ENCODE measurements at places on chromosomes 4 and X.

- no peak for DNase-seq
Measured at GRCh38 chrX:57417827-57418226, 131.3 kb downstream of the FAAH2 start.

DNA sequence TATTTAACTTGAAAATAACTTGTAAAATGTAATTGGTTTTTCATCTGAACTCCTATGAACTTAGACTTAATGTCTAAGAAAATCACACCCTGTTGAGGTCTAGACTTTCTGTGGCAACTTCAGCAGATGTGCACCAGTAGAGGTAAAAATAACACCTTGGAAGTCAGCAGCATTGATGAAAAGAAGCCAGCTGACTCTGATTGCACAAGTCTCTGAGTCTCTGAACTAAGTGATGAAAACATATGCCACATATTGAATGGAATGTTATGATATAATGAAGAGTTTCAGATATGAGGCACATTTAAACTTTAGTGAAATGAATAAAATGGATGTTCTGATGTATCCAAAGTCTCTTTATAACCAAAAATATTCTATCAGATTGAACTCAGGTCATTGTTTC, 155.4 kb downstream of the GPM6A start:
- DNase-seq, result no peak

GRCh38 chr4:112183252-112183651, 38.0 kb downstream of the FAM241A start:
- no peak for DNase-seq

GRCh38 chr4:18529482-18529881, 507.9 kb upstream of the LCORL start:
- DNase-seq, result no peak

- no peak for DNase-seq
Measured at GRCh38 chr4:90074322-90074886, 52.8 kb upstream of the CCSER1 start.

DNA sequence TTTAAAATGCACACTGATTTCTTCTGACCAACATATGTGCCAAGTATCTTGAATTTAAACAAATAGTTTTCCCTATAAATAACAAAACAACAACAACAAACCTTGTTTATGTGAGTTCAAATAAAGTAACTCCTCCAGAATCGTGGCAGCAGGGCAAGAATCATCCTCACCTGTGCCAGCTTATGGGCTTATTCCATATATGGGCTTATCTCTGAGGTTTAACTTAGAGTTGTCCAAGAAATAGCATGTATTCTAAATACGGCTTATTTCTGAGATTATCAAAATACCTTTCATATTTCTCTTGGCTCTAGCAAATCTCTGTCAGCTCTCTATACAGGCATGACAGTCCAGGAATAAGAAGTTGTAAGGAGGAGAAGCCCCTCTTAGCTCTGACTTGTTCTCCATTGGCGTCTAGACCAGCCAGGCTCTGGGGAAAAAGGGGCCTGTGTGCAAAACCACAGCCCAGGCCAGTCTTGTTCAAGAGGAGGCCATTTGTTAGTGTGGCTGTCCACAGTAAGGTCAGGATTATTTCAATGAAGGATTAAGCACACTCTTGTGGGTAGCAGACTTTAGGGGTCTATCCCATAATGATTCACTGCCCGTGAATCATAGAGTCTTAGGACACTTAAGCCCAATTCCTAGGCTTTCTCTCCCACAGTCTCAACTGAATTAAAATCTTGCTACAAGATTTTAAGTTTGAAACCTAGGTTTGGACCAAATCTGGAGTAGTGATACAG, 63.2 kb downstream of the FRAS1 start:
- no peak for DNase-seq

DNA sequence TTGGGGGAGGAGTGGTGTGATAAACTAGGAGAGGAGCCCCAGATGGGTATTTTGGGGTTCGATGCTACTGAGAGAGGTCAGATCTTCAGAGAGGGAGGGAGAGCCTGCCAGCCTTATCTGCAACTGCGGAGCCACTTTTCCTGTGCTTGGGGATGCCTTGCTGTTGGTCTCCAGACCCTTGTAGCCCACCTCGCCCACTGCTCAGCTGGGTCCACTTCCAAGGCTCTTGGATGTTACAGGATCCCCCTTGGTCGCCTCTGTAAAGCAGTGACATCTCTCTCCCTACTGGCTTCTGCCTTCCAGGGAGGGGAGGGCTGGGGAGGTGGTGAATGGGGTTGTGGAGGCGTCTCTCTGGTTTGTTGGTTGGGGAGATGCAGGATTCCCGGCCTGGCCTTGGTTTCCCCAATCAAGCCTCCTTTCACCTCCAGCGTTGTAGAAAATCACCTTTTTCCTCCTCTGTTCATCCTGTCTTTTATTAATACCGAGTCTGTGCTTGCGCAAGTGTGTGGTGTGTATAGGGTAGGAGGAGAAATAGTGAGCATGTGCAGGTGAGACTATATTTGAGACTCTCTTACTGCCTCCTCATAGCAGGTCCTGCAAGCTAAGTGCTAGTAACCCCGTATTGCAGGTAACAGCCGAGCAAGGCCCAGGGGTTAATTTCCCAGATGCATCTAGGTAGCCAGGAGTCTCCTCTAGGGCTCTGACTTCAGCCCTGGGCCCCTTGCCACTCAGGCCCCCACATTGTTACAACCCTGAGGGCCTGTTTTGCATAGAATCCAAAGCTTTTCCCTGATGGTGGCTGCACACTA, 337.4 kb downstream of the ARHGAP10 start:
- DNase-seq, result no peak

DNA sequence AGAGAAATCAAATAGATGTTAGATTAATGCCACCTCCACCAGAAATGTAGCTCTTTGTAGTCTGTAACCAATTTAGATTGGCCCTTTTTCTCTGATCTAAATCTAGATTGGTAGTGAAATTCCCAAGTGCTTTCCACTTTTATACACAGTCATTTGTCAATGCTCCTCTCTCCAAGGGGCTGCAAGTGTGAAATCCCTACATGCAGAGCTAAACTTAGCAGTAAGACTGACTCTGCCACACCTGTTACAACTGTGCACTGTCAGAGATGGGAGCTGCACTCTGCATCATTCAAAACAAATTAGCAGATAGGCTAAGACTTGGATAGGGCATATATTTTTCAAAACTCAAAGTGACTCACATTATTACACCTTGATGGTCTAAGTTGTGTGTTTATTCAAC, 9.1 kb downstream of the SERTM2 start:
- DNase-seq, result no peak

DNA sequence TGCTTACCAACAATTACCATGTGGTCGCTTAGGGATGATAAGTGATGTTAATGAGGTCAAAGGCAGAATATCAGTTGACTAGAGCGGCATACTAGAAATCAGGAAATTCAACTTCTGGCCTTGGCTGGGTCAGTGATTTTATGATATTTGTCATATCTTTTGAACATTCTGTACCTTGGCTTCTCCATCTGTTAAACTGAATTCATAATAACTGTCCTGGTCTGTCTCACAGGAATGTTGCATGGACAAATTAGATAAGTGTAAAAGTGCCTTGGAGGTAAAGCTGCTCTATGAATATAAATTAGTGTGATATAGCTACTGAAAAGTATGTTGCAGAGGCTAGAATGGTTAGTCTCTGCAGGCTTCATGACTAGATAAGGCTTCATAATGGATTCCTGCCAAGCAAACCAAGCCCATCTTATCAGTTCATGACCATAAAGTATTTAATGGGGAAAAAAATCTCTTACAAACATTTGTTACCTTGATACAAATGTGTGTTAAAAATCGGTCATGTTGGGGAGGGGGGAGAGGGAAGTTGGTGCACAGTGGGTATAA, 104.6 kb upstream of the BMPR1B start:
- DNase-seq, result no peak

DNA sequence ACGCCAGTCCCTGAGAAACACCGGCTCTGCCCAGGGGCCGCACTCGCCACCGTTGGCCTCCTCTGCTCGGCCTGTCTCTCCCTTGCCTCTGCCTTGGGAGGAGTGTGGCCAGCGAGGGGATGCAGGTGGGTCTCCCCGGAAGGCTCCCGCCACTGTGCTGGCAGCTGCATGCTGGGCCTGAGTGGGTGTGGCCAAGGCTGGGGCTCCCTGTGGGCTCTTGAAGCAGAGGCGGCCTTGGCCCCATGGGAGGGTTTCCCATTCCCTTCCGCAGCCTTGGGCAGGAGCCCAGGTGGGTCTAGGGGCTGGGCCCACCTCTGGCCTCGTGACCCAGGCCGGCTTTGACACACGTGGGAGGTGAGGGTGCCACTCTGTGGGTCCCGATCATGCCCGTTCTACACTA, 19.1 kb downstream of the FGFRL1 start:
- no peak for DNase-seq

DNA sequence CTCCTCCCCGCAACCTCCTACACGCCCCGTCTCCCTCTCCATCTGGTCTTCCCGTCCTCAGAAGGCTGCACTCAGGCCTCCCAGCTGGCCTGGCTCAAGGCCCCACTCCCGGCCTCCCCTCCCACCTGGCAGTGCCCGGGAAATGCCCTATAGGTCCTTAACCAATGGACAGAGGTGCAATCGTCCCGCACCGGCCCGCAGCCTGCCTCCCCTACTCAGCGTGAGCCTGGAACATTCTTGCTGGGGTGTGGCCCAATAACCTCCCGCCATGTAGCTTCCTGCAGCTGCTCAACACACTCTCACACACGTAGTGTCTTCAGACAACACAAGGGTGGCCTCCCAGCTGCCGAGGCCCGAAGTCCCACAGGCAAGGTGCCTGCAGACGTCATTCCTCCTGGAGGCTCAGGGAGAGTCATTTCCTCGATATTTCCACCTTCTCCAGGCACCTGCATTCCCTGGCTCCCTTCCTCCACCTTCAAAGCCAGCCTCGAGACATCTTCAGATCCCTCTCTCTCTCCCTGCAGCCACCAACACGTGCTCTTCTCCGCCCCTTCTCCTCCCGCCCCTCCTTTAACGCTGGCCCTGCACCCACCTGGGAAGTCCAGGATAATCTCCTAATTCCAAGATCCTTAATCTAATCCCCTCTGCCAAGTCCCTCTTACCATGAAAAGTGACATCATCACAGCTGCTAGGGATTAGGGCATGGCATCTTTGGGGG, 56.2 kb downstream of the ADRA2C start:
- no peak for DNase-seq

DNA sequence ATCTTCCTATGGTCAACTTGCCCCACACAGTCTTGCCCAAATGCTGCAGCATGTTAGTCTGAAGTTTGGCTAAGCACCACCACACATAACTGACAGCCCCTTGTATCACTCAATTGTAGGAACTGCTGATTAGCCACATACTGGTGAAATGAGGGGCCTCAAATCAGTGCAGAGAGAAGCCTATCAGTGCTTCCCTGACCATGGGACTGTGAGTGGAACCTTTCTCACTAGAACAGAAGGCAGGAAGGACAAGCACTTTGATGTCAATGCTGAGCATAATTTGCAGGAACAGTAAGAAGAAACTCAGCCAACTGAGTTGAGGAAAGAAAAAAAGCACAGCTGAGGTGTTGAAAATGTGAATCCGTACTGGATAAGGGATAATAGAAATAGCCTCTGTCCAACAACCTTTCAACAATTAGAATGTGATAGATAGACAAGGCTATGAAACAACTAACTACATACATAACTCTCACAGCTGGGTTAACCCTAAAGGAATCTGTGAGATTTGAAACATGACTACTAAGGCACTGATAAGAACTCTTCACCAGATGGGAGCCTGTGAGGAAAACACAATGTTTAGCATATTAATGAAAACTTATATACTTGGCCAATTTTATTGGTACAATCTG, 136.6 kb upstream of the SH3RF1 start:
- no peak for DNase-seq

- DNase-seq, result no peak
Measured at GRCh38 chr4:40243386-40243948, 46.6 kb downstream of the RHOH start.

DNA sequence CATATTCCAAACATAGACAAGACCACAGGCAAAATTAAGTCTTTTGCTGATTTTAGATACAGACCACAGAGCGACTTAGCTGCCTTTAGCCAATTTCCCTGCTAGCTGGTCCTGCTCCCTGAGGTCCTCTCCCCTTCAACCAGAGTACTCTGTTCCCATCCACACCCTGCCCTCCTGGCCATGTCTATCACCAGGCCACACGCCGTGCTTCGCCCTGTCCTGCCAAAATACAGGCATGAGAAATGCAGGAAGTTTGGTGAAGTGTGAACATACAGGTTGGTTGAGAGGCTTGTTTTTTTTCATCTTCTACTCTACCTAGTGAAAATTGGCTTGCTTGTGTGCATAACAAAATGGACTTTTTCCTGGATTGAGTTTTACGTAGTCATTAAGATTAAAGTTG, 226.2 kb upstream of the TENM3 start:
- DNase-seq, result no peak

- no peak for DNase-seq
Measured at GRCh38 chrX:69015564-69016292, 149.5 kb downstream of the PJA1 start.

GRCh38 chr4:84167564-84167963, 331.5 kb downstream of the NKX6-1 start:
- no peak for DNase-seq

GRCh38 chrX:21675931-21676330, 17.8 kb upstream of the KLHL34 start:
- DNase-seq, result no peak

- no peak for DNase-seq
Measured at GRCh38 chr4:145567516-145567915, 51.7 kb upstream of the MMAA start.

DNA sequence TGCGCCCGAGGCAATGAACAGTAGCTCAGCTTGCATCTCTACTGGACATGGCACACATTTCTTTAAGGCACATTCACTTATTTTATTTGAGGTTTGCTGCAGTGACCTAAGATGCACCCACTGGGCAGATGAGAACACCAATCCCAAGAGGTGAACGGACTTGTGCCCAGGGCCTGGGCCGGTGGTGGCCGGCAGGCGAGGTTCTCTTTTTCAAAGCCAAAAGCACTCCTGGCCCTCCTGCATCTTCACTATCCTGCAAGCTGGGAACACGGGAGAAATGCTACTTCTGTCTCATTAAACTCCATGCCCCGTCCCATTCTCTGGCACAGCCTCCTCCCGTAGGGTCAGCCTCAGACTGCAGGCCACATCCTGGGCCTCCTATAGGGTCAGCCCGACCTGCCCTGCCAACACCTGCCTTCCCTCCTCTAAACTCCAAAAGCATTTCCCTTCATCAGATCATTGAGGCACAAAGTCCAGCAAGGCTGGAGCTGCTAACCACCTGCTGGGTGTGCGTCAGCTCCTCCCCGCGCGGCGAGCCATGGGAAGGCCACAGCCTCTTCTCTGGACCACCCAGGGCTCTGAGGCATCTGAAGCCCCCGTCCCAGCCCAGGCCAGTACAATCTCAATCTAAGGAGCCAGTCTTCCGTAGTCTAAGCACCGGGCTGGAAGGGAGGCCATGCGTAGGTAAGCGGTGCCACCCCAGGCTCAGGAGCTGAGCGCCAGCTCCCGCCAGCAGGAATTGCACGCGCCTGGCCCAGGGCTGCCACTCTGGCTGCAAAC, 166.1 kb downstream of the AFAP1 start:
- DNase-seq, result no peak

DNA sequence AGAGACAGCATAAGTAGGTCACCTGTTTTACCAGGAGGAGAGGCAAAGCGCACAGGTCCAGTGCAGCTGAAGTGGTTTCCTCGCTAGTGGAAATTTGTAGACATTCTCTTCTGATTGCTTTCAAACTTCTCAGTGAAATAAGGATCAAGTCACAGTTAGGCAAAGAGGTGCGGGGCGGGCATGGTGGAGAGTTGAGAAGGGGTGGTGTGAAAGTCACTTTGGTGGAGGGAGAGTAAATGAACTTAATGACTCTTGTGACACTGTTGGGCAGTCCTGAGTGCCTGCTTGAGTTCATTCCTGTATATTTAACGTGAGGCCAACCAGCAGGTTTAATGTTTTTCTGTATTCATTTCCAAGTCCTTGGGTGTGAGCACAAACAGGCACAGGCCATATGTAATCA, 235.6 kb downstream of the TRIML1 start:
- no peak for DNase-seq

GRCh38 chr4:124157396-124158083, 555.0 kb downstream of the ANKRD50 start:
- no peak for DNase-seq

Data from activated gamma-delta T cell (primary cell).